ENCODE measurements at places on chromosomes 7 and 10.

DNA sequence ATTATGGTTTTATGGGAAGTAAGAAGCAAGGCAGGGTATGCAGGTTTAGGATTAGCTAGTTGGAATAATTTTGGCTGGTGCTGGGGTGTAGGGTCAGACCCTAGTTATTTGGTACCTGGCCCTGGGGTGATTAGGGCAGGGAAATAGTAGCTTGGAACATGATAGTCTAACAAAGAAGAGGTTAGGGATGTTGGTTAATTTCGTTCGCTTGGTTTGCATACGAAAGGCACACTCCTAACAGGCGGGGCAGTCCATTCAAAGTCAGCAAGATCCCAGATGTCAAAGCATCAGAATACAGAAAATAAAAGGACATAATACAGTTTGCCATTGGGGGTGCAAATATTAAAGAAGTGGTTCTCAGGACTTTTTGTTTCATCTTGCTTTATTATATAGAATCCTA, 55.7 kb upstream of the ITPRID1 start:
- H3K4me1 ChIP-seq, result no peaks in the 10 kb centered on the region
- H3K36me3 ChIP-seq, result no peaks in the 10 kb centered on the region
- H3K27ac ChIP-seq, result no peak overlapping the region
- no peak for DNase-seq

- H3K4me1 ChIP-seq, result peaks cover 21% of the 10 kb centered on the region
- H3K4me3 ChIP-seq, result peak within 1 kb of the TSS; percentile 88
- peak within 1 kb of the TSS; percentile 58 for H3K27ac ChIP-seq
- peak; percentile 93 for DNase-seq
Measured at GRCh38 chr7:100827330-100828226, at the start of gene EPHB4. Gene EPHB4, minus strand, starts transcription at chr7:100827523. Its CDS starts 493 bp downstream, at chr7:100827030.

GRCh38 chr7:27148756-27149641, 1.4 kb upstream of the HOXA6 start:
- DNase-seq, result peak; percentile 78
- H3K36me3 ChIP-seq, result peaks cover 12% of the 10 kb centered on the region
- H3K4me1 ChIP-seq, result peaks cover 7% of the 10 kb centered on the region
- peak overlapping the region; percentile 38 for H3K4me3 ChIP-seq

GRCh38 chr10:114925587-114926586, 12.1 kb upstream of the TRUB1 start:
- peak; percentile 68 for DNase-seq

GRCh38 chr10:4804465-4804864, 21.5 kb upstream of the AKR1E2 start:
- H3K27me3 ChIP-seq, result no peaks in the 10 kb centered on the region
- no peak overlapping the region for H3K27ac ChIP-seq
- H3K36me3 ChIP-seq, result no peaks in the 10 kb centered on the region
- DNase-seq, result no peak
- no peaks in the 10 kb centered on the region for H3K4me1 ChIP-seq

DNA sequence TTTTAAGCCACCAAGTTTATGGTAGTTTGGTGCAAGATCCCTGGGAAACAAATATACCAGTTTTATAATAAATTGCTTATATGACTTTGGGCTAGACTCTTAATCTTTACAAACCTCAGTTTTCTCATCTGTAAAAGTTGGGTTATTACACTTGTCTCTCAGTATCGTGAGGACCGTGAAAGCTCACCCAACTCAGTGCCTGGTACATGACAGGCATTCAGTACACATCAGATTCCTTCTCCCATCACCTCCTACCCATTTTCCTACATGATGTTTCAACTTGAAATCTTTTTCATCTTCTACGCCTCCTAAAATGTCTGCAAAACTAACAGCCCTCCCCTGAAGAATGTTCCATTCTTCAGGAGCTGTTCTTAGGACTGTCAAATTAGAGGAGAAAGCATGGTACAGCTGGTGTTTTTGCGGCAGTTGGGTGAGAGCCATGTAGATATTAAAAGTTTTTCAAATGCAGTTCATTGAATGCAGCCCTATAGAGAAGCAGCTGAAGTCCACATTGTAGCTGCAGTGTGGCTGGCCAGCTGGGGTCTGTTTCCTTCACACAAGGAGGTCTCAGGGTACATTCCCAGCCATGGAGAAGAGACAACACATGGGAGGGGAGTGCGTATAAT, 812.8 kb downstream of the LRMDA start:
- no peaks in the 10 kb centered on the region for H3K27me3 ChIP-seq
- DNase-seq, result no peak
- no peaks in the 10 kb centered on the region for H3K36me3 ChIP-seq
- H3K4me1 ChIP-seq, result no peaks in the 10 kb centered on the region

- no peaks in the 10 kb centered on the region for H3K36me3 ChIP-seq
- H3K4me1 ChIP-seq, result no peaks in the 10 kb centered on the region
- no peak overlapping the region for H3K27ac ChIP-seq
- peak overlapping the region; percentile 61 for H3K4me3 ChIP-seq
- H3K27me3 ChIP-seq, result no peaks in the 10 kb centered on the region
- DNase-seq, result peak; percentile 7
Measured at GRCh38 chr7:11237742-11238141, 264.1 kb downstream of the PHF14 start.

- no peaks in the 10 kb centered on the region for H3K27me3 ChIP-seq
- peaks cover 10% of the 10 kb centered on the region for H3K4me1 ChIP-seq
- H3K27ac ChIP-seq, result no peak overlapping the region
- H3K36me3 ChIP-seq, result no peaks in the 10 kb centered on the region
- no peak overlapping the region for H3K4me3 ChIP-seq
Measured at GRCh38 chr10:22133749-22134624, 83.8 kb downstream of the EBLN1 start.

- H3K4me1 ChIP-seq, result no peaks in the 10 kb centered on the region
- no peak overlapping the region for H3K4me3 ChIP-seq
- H3K27me3 ChIP-seq, result no peaks in the 10 kb centered on the region
- H3K36me3 ChIP-seq, result no peaks in the 10 kb centered on the region
- H3K27ac ChIP-seq, result no peak overlapping the region
Measured at GRCh38 chr7:122750389-122750788, 47.7 kb upstream of the RNF148 start.

DNA sequence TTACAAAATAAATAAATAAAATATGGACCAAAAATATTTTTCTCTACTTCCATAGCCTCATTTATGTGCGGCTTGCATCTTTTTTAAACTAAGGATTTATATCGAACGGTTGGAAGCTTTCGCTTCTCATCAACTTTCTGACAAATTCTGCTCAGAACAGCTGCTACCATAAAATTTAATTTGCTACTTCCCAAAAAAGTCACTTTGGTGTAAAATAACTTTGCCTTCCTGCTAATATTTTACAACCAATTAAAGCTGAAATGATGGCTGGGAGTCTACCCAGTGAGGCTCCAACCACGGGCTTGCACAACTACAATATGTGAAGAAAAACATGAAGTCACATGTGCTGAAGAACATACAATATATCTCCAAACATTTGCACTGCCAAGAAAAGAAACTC, 253.1 kb upstream of the NEBL start:
- H3K27me3 ChIP-seq, result no peaks in the 10 kb centered on the region
- H3K27ac ChIP-seq, result no peak overlapping the region

DNA sequence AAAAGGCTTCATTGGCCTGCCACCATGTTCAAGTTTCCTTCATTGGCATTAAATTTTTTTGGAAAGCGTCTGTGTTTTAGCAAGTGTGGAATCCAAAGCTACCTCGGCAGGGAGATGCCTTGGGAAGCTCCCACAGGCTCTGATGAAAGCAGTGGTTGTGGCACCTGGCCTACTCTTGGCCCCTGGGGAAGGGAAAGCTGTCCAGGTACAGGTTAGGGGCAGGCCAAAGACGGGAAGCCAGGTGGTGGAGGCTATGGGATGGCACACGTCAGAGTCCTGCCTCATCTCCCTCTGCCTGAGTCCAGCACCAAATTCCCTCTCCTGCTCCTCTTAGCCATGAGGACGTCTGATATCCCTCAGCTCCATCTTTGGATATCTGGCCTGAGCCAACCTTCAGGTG, 49.7 kb downstream of the C10orf120 start:
- no peak for DNase-seq
- H3K4me1 ChIP-seq, result no peaks in the 10 kb centered on the region
- H3K27ac ChIP-seq, result no peak overlapping the region
- no peaks in the 10 kb centered on the region for H3K27me3 ChIP-seq

DNA sequence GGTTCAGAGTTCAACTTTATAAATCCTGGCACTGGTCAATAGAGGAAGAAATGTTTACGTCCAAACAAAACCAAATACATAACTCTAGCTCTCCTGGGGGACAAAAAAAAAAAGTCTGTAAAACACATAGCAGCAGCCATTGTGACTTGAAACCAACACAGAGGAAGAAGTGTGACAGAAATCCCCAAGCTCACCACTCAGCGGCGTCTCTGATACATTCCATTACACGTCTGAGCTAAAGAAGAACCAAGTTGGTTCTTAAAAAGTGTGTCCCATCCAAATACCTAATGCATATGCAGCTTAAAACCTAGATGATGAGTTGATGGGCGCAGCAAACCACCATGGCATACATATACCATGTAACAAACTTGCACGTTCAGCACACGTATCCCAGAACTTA, 58.3 kb upstream of the NANOS1 start:
- no peaks in the 10 kb centered on the region for H3K36me3 ChIP-seq
- no peak for DNase-seq
- peaks cover 7% of the 10 kb centered on the region for H3K4me1 ChIP-seq
- no peak overlapping the region for H3K27ac ChIP-seq
- H3K4me3 ChIP-seq, result no peak overlapping the region

DNA sequence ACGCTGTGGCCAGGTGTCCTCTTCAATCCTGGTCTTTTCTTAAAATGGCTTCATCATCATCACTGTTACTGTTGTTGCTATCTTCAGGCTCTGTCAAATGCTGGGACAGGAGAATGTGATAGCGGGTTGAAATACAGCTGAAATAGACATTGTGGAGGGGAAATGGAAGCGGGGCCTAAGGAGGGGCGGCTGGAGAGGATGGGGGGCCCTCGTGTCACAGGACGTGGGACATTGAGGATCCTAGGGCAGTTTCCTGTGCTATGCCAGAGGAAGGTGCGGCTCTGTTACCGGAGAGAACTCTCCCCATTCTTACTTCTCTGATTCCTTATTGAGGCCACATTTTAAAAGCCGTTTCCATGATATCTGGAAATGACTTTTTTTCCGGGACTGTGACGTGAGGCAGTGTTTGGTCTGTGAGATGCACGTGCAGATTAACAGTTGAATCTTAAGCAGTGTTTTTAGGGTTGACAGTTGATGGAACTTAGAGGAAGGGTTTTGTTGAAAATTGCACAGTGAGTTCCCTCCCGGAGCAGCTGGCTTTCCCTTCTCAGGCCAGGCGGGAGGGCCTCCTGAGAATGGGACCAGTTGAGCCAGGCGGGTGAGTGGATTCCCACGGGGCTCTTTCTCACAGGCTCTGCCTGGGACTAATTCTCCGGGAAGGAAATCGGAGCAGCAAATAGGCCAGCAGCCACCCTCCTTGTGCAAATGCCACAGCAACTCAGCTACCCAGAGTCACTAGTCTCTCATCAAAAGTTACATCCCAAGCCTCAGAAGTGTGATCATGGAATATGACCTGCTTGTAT, 125.2 kb downstream of the TACC2 start:
- H3K27ac ChIP-seq, result peak overlapping the region; percentile 96
- H3K27me3 ChIP-seq, result no peaks in the 10 kb centered on the region
- peaks cover 26% of the 10 kb centered on the region for H3K4me1 ChIP-seq
- H3K4me3 ChIP-seq, result peak overlapping the region; percentile 60
- DNase-seq, result peak; percentile 39

DNA sequence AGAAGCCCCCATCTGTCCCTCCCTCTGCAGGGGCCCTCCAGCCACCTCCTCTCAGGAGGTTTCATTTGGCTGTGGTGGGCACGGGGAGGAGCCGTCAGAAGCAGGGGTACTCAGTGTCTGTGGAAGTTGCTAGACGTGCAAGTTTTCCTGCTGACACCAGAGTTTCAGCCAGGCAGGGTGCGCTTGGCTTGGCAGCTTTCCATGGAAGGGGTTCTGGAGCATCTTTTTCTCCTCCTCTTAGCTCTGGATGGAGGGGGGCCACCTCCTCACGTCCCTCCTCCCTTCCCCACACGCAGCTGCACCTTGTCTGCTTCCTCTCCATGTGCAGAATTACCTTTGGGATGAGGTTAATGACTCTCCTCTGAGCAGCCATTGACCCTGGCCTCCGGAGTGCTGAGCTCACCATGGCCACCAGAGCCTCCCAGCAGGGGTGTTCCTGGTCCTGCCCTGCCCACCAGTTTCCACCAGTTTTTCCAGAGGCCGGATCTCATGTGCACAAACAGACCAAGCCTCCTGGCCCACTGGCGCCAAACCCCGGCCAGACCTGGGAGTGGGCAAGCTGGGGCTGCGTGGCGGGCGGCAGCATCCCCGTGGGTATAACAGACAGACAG, 579.8 kb upstream of the FOXK1 start:
- no peak for DNase-seq
- H3K27ac ChIP-seq, result no peak overlapping the region
- H3K27me3 ChIP-seq, result no peaks in the 10 kb centered on the region
- no peaks in the 10 kb centered on the region for H3K36me3 ChIP-seq
- H3K4me1 ChIP-seq, result no peaks in the 10 kb centered on the region

GRCh38 chr10:132788831-132789219, 2.9 kb upstream of the NKX6-2 start:
- H3K27me3 ChIP-seq, result peaks cover 51% of the 10 kb centered on the region
- H3K4me1 ChIP-seq, result peaks cover 10% of the 10 kb centered on the region
- H3K4me3 ChIP-seq, result no peak overlapping the region
- no peaks in the 10 kb centered on the region for H3K36me3 ChIP-seq
- DNase-seq, result no peak

DNA sequence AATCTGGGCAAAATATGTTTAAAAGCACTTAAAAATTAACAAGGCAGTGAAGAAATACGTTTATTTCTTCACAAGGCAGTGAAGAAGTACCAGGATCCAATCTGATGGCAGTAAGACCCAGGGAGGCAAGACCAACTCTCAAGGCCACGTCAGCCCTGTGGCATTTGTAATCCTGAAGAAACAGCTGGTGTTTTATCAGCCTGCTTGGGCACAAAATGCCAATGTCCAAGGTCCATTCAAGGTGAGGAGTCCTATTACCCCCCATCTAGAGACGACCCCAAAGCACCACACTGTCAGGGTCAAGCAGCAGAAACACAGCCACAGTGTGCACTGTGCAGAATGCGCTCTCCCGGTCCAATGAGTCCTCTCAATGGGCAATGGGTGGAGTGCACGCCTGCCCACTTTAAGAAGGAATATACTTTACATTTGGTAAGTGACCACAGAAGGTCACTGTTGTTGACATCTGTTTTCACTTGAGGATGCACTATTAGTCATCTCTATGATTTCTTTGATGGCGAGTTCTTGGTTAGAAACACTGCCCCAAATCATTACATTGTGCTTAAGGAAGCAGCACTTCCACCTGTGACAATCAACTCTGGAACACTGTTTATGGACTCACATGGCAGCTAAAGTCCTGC, 12.8 kb downstream of the CPXM2 start:
- no peaks in the 10 kb centered on the region for H3K36me3 ChIP-seq
- H3K27me3 ChIP-seq, result no peaks in the 10 kb centered on the region
- no peak overlapping the region for H3K27ac ChIP-seq
